GM12865 (cell line): ENCODE measurements at places on chromosomes 6 and 20.

GRCh38 chr6:71091167-71091566 is 134.3 kb upstream of the B3GAT2 start:
- DNase-seq = no peak

DNA sequence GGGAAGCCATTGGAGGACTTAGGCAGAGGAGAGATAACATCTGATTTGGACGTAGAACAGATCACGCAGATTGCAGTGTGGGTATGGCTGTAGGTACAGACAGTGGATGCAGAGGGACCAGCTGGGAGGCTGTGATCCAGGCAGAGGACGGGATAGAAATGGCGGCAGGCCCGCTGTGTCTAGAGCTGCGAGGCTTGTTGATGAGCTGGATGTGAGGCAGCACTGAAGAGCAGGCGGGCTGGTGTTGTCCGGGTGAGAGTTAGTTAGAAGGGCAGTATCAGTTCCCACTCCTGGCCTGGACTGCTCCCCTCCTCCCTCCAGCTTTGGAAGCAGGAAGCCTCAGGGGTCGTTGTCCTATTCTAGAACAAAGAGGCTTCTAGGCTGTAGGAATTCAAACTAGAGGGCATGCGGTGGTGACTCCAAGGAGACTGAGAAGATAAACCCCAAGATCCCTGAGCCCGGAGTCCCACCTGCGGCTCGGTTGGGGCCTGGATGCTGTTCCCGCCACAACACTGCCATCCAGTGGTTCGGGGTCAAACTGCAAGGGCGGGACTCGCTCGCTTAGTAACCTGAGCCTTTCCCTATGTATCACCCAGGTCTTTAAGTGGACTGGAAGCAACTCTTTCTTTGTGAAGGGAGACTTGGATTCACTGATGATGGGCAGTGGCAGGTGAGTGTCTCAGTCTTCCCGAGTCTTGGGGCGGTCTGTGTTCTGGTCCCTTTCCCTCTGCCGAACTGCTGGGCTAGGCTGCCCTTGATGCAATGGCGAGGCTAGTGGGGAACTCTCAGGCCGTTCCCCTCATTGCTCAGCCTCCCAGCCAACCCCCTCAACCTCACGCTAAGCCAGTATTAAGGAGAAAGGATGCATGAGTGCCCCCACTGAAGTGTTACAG is 11.2 kb downstream of the TLDC2 start:
- peak; percentile 86 for DNase-seq

- DNase-seq = no peak
Observed at GRCh38 chr6:88045521-88046136, 2.0 kb upstream of the SPACA1 start.

- peak; percentile 64 for DNase-seq
Observed at GRCh38 chr20:15895560-15896084, 677.6 kb downstream of the KIF16B start.

- no peak for DNase-seq
Observed at GRCh38 chr20:59268870-59269269, 31.5 kb upstream of the EDN3 start.

- no peak for DNase-seq
Observed at GRCh38 chr20:9140162-9140760, 71.4 kb downstream of the PLCB4 start.
